Thoracic aorta (tissue), 2 donors: ENCODE measurements at places on chromosomes 6 and 20.
A peak's percentile ranks its signal among the peaks of the same experiment; 100 is the strongest.

- no peak for DNase-seq
Measured at GRCh38 chr6:69422020-69422419, 374.8 kb downstream of the LMBRD1 start.

DNA sequence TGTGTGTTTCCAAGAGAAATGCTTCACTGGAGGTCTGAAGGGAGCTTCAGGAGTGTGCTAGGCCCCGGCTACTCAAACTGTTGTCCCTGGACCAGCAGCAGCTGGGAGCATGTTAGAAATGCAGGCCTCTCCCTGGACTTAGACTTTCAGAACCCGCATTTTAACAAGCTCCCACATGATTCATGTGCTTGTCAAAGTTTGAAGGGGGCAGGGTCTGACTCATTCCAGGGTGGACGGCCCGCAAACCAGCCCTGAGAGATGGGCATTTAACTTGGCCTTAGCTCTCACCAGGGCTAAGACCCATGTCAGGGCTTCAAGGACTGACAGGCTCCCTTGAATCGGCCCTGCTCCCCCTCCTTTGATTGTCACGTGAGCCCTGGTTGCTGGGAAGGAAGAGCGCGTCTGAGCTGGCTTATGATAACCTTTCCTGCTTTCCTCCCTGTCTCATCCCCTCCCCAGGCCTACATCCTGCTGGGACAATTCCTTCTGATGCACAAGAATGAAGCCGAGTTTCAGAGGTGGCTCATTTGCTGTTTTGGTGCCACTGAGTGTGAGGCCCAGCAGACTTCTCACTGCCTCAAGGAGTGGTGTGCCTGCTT is 35.5 kb downstream of the BANF2 start:
- no peak for DNase-seq

DNA sequence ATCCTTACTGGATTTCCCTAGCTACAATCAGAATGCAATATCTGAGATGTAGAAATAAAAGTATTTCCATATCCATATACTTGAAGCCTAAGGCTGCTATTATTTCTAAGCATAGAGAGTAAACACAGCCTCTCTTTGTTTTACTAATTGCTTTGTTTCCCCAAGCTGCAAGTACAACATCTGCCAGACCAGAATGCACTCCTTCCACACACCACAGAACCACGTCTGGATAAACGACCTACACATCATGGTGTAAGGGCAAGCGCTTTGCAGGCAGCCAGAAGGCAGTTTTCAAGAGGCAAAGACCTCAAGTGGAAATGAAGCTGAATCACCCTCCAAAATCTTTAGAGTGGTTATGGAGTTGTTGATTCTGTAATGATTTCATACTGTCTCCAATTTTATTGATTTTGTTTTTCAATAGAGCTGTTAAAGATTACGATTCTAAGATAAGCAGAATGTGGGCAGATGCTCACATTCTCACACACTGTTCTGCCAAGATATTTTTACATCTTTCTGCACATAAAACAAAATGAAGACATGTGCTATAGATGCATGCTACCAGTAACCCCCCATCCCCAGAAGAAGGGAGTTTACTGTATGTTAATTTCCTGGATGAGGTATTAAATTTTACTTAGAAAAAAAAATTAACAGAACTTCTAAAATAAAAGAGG is 88.8 kb downstream of the THEMIS start:
- no peak for DNase-seq

GRCh38 chr6:133891149-133891926 is 2.4 kb downstream of the TCF21 start:
- DNase-seq: no peak

GRCh38 chr6:158781692-158782373 is 37.3 kb downstream of the EZR start:
- DNase-seq: no peak

- no peak for DNase-seq
Measured at GRCh38 chr6:27407153-27407814, 18.7 kb downstream of the ZNF391 start.

DNA sequence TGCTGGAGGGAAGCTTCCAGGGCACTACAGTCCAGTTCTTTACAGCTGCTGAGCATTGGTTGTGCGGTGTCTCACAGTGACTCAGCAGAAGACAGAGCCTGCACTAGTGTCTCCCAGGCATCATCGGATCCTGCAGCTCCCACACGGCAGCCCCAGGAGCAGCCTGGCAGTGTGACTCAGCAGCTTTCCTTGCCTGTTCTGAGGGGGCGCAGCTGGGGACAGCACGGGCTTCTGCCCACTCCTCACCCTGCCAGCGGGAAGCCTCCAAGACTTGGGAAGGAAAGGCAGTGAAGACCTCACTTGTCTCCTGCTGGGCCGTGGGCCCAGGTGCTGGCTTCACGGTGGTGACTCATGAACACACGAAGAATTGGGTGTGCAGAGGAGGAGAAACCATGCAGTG is 165.4 kb downstream of the SYNDIG1 start:
- DNase-seq: no peak

DNA sequence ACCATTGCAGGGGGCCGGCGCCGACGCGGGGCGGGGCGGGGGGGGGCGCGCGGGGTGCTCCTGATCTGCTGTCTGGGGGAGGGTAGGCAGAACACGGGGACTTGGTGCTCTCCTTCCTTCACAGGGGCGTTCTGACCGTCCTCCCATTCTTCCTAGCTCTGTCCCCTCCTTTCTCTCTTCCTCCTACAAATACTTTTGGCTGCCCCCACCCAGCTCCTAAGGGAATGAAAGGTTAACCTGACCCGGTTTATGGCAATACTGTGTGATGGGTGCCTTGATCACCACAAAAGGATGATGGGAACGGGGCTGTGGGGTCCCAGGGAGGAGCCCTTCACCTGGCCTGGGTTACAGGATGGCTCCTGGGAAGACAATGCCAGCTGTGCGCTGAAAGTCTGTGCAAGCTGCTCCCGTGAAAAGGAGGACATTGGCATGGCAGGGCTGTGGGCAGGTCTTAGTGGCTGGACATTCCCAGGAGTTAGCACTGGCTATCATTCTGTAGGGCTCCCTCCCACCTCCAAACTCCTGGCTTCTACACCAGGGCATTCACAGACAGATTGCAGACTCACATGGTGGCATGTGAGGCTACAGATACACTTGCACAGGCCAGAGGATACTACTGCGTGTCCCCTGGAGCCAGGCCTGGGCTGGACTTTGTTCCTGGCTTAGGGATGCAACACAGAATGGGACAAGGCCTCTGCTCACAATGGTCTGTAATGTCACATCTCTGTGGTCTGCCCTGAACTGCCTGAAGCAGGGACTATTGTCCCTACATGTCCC is 1.9 kb upstream of the TPD52L2 start:
- no peak for DNase-seq

DNA sequence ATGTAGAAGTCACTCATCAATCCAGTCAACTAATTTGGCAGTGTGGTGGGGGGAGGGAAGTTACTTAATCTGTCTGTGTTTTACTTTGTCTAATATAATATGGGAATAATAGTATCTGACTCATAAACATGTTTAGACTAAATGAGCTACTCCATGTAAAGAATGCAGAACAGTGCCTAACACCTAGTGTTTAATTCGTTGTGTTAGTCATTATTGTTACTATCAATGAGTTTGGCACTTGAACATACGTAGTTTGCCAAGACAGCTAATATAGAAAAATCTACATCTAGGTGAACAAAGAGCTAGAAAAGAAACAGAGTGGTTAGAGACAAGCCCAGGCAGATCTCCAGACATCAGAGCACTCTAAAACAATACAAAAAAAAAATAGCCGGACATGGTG is 49.1 kb downstream of the IRAK1BP1 start:
- DNase-seq: no peak

GRCh38 chr6:10730254-10730653 is 7.4 kb downstream of the TMEM14C start:
- no peak for DNase-seq

GRCh38 chr6:25960734-25961133 is 1.9 kb upstream of the TRIM38 start:
- DNase-seq: no peak

DNA sequence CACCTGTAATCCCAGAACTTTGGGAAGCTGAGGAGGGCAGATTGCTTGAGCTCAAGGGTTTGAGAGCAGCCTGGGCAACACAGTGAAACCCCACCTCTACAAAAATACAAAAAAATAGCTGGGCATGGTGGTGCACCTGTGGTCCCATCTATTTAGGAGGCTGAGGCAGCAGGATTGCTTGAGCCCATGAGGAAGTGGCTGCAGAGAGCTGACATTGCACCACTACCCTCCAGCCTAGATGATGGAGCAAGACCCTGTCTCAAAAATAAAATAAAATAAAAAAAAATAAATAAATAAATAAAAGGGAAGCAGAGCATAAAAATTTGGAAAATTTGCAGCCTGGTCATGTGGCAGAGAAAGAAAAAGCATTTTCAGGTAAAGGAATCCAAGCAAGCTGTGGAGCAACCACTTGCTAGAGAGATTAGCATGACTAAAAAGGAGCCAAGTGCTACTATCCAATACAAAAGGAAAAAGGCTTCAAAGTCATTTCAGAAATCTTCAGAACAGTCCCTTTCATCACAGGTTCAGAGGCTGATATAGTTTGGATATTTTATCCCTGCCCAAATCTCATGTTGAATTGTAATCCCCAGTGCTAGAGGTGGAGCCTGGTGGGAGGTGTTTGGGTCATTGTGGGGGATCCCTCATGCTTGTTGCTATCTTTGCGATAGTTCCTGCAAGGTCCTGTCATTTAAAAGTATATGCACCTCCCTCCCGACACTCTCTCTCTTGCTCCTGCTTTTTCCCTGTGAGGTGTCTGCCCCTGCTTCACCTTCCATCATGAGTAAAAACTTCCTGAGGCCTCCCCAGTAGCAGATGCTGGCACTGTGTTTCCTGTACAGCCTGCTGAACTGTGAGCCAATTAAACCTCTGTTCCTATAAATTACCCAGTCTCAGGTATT is 11.2 kb upstream of the TTK start:
- DNase-seq: no peak

GRCh38 chr6:158799051-158799792 is 19.9 kb downstream of the EZR start:
- DNase-seq: no peak

GRCh38 chr6:159473475-159474263 is 219.4 kb downstream of the SOD2 start:
- DNase-seq: no peak

DNA sequence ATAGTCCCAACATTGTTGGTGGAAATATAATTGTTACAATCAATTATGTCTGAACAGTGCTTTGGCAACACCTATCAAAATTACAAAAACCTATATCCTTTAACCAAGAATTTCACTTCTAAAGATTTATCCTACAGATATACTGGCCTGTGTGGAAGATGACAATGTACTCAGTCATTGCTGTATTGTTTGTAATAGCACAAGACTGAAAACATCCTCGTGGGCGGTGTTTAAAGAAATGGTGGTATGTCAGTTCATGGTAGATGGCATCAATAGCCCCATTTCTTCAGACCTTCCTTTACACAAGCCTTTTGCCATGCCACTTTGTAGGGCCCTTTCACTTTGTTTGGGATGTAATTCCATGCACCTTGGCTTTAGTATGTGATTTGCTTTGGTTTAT is 9.8 kb upstream of the TPBG start:
- DNase-seq: no peak

GRCh38 chr6:160146454-160147145 is 25.0 kb downstream of the SLC22A1 start:
- peak; percentile 25 for DNase-seq

DNA sequence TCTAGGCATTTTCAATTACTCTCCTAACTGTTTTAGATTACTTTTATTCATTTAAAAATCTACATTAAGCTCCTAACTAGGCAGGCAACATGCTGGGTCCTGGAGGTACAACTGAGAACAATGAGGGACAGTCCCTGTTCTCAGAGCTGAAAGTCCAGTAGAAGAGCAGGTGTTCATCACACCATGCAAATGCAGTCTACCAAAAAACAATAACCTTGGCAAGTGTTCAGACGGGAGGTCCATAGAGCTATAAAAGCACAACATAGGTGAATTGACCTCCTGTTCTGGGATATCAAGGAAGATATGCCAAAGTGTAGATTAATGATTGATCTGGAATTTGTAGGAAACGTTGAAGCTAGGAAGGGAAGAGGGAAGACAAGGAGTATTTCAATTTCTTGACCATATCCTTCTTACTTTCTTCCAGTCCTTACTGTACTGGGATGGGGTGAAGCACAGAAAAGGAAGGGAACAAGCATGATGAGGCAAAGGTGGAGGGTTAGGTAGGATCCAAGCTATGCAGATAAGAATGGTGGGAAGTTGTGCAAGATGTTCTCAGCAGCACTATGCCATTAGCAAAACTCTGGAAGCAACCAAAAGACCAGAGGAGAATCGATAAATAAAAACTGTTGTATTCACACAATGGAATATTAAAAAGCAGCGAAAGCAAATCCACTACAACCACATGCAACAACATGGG is 485.7 kb upstream of the JARID2 start:
- DNase-seq: no peak

GRCh38 chr20:60928341-60928740 is 323.7 kb upstream of the CDH4 start:
- DNase-seq: no peak

DNA sequence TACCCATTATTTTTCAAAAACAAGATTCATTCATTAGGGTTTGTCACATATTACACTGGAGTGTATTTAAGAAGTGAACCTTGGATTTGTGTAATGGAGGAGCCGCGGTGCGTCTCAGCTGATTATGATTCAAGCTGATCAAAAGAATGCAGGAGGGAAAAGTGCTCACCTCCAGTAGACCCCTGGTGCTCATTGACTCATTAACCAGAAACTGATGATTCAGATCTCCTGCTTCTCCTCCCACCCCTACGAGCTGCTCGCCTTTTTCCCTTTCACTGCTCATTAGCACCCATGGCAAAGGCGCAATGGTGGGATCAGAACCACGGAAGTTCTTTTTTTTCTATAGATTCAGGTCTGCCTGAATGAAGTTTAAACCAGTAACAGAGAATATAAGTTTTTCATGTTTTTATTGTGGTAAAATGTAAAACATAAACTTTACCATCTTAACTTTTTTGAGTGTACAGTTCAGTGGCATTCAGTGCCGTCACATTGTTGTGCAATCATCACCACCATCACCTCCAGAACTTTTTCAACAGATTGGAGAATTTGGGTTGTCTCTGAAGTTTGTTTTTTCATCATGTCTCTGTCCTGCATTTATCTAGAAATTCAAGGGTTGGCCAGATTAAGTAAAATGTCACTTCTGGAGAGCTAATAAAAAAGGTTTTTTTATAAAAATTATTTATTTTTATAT is 101.6 kb downstream of the LINC00237 start:
- no peak for DNase-seq

- no peak for DNase-seq
Measured at GRCh38 chr6:169638915-169639314, 62.9 kb downstream of the WDR27 start.

DNA sequence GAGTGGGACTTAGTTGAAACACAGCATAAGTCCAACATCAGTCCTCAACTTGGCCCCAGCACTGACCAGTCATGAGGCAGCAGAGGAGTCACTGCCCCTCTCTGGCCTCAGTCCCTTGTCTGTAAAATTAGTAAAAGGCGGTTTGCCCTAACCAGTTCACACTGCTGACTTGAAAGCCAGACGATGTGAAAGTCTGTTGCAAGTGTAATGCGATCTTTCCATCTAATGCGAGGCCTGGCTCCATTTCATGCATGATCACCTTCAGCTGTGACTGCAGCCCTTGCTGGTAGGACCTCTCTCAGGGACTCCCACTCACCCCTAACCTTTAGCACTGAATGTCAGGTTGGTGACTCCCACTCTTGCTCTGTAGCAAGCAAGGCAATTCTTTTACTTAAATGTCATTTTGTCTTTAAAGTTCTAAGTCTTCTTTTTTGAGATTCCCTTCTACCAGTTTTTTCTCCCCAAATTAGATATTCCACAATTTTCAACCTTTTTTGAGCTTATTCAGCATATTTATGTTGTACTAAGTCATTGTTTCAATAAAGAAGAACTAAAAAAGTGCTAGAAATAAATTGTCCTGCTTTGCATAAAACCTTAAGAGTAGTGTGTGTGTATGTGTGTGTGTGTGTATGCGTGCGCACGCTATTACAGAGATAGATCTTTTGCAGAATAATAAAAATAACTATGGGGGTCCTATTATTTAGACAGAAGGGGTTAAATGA is 245.5 kb downstream of the PACRG start:
- DNase-seq: no peak
